ENCODE measurements at places on chromosomes 1 and 21.

GRCh38 chr1:206923009-206923960 is 1.5 kb upstream of the FCMR start:
- DNase-seq: peak; percentile 64

- DNase-seq: no peak
Measured at GRCh38 chr1:216566641-216567205, 143.5 kb upstream of the USH2A start.

- no peak for DNase-seq
Measured at GRCh38 chr21:43323244-43324005, 103.5 kb downstream of the SIK1 start.

GRCh38 chr21:46664316-46664995 is 29.0 kb downstream of the PRMT2 start:
- no peak for DNase-seq

DNA sequence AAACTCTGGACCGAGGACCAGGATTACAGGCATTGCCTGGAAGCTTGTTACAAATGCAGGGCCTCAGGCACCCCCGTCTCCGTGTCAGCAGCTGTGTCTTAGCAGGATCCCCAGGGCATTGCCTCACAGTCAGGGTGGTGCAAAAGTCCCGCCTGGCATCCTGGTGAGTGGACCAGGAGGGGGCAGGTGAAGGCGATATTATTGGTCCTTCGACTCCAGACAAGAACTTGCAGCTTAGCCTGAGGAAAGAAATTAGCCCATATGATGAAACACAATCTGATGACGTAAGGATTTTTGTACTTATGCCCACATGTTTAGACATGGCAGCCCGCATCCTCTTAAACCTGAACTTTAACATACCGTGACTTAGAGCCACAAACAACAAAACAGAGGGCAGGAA is 40.8 kb downstream of the RSPH1 start:
- DNase-seq: no peak

GRCh38 chr21:46004168-46004861 is 22.7 kb downstream of the COL6A1 start:
- DNase-seq: no peak

- no peak for DNase-seq
Measured at GRCh38 chr1:39507230-39507928, 15.9 kb downstream of the BMP8A start.

- no peak for DNase-seq
Measured at GRCh38 chr1:25197982-25198662, 34.2 kb downstream of the SYF2 start.

GRCh38 chr1:25109531-25109951 is 122.8 kb downstream of the SYF2 start:
- no peak for DNase-seq

- no peak for DNase-seq
Measured at GRCh38 chr1:200892958-200893357, 1.7 kb upstream of the INAVA start.

GRCh38 chr1:10450156-10450814 is 454 bp downstream of the CORT start:
- DNase-seq: no peak

DNA sequence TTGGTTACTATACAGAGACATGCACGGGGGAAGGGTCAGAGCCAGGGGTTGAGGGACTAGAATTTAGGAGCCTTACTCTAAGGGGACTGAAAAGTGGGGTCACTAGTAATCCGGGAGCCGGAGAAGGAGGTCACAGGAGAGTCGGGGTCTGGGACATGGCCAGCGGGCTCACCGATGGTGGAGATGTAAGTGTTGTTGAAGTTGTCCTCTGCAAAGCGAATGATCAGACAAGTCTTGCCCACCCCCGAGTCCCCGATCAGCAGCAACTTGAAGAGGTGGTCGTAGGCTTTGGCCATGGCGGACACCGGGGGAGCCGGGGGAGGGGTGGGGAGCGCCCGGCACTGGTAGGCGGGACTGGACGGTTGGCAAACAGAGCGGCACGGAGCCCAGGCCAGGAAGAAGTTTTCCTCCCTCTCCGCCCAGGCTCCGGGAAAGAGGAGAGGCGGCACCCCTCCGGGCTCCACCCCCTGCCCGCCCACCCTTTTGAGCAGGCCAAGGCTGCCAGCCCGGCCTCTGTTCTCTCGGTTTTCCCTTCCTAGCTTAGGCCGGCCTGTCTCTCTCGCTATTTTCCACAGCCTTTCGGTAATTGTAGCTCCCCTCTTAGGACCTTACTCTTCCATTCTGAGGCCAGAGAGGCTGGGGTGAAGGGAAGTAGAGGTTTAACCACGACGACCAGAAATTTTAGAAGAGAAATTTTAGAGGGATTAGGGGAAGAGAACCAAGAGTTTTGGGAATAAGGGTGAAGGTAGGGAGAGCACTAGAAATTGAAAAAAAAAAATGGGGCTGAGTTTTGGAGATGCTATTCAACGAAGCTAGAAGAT is at the start of gene RAB13:
RAB13 (minus strand) TSS at position 399 of the 821 bp plus-strand sequence; CDS start at position 296, 103 bp downstream.
- no peak for DNase-seq

- no peak for DNase-seq
Measured at GRCh38 chr1:182235952-182236650, 155.5 kb downstream of the GLUL start.

DNA sequence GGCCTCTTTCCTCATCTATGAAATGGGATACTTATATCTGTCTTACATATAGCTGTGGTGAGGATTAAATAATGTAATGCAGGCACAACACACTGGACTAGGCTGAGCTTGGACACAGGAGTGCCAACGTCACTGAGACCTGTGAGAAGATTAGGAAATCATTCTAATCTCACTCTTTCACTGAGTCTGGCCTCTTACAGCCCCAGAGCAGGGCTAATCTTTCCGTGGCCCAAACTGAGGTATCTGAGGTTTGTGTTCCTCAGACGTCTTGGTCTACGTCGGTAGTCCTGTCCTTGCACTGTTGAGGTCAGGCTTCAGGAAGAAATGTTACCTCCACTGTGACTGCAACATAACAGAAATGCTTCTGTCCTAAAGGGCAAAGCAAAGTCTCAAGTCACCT is 22.6 kb upstream of the A3GALT2 start:
- no peak for DNase-seq

DNA sequence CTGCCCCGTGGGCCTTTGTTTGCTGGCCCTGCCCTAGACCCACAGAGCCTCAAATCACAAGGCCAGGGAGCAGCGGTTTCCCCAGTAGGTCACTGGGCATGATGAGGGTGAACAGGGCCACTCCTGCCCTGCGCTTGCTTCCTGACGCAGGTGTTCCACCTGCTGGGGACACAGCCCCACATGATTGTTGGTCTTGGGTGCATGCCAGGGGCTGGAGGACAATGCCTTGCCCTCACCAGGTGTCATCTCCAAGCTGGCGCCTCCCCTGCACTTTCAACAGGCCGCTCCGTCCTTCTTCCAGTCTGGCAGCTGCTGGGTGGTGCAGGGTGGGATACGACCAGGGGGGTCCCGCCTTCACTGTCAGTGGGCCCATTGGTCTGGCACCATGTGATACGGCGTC is 24.3 kb downstream of the IL10RB start:
- no peak for DNase-seq

DNA sequence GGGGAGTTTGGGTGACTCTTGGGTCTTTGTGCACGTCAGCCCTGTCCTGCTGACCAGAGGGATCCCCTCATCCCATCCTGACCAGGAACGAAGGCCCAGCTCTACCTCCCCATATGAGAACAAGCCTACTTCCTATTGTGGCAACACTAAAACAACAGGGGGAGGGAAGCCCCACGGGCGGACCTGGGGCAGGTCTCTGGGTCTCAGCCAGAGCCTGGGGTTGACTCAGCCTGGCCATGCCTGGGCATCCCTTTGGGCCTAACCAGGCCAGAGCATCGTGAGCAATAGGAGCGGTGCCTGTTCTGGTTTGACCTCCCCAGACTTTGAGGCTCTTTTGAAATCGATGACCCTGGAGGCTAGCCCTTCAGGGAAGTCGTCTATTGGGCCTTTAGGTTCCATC is 16.8 kb downstream of the RPS6KA1 start:
- no peak for DNase-seq

DNA sequence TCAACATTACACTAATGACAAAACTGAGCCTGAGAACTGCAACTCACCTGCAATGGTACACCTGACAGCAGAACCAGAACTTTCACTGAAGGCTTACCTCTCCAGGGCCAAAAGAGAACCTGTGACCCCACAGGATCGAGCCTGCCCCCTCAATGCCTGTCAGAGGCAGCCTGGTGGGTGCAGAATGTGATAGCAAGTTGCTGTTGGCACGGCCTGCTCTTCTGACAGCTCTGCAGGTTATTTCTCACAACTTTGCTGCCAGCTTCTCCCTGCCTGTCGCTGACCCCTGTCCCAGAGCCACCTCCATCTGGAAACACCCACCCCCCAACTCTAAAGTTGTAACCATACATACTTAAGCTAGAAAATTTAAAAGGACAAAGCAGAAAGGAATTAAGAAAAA is 35.2 kb downstream of the HIVEP3 start:
- DNase-seq: no peak

DNA sequence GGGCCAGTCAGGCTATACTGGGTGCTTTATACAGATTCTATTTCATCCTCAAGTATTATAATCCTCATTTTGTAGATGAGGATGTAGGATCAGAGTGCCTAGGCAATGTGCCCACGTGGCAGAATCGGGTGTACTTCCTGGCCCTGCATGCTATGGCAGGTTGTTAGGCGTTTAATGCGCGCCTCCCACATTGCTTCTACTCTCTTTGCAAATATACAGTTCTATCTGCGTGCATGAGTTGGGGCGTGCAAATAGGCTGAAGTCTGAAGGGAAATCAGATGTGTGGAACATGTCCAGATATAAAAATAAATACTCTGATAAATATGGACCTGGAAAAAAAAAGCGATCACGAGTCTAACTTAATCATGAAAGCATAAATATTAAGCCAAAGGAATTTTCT is 194.7 kb upstream of the FMN2 start:
- DNase-seq: no peak

DNA sequence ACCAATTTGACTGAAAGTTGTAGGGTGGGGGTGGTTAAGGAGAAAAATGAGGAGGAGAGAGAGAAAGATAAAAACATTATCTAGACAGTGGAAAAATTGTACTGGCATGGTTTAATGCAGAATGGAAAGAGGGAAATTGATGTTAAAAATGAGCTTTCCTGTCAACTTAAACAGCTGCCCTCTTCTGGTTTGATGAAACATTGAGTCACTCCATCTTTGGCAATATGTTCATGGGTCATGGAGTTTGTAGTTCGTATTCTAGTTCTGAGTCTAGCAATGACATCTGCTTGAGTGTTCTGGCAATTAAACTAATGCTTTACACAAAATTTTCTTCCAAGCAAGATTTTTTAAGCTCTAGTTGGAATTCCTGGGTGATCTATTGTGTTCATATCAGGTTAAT is 9.6 kb downstream of the ZNF648 start:
- DNase-seq: no peak

- DNase-seq: no peak
Measured at GRCh38 chr1:167196166-167196565, 24.5 kb upstream of the POU2F1 start.

DNA sequence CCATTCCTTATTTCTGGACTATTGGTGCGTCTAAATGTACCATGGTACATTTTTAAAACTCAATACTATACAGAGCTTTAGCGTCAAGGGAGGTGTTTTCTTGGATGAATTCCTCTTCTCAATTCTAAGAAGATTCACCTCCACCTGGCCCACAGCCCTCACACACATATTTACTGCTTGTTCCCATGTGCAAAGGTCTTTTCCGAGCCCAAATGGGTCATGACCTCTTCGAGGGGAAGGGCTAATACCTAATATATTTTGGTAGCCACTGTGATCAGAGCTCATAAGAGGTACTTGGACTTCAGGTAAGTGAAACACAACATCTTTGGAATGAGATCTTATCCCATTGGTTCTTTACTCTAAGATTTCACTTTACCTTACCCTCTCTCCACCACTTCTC is 205.9 kb downstream of the SDCCAG8 start:
- no peak for DNase-seq

DNA sequence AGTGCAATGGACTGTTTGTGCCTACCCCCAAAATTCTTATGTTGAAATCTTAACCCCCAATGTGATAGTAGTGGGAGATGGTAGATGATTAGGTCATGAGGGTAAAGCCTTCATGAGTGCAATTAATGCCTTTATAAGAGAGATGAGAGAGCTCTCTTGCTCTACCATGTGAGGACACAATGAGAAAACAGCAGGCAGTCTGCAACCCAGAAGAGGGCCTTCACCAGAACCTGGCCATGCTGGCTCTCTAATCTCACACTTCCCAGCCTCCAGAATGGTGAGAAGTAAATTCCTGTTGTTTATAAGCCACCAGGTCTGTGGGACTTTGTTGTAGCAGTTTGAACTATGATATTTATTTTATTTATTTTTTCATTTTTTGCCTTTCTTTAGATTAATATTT is 21.0 kb downstream of the RYR2 start:
- no peak for DNase-seq

GRCh38 chr1:79760531-79760930 is 754.0 kb upstream of the ADGRL4 start:
- DNase-seq: no peak

DNA sequence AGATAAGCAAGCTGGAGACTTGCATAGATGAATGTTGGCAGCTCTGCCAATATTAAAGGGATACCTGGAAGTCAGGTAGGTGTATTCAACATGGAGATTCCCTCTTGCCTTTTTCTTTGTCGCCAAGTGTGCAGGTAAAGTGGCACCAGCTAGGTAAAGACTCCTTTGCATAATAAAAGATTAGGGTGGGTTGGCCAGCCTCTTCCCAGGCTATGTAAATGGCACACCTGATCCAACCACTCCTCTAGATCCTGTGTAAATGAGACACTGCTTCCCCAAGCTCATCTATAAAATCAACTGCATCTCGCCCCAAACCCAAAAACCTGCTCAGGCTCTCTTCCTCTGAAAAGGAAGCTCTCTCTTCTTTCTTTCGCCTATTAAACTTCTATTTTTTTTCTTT is 100.8 kb upstream of the DSCAM start:
- no peak for DNase-seq

GRCh38 chr1:104593413-104594187 is 843.9 kb downstream of the AMY1C start:
- no peak for DNase-seq

DNA sequence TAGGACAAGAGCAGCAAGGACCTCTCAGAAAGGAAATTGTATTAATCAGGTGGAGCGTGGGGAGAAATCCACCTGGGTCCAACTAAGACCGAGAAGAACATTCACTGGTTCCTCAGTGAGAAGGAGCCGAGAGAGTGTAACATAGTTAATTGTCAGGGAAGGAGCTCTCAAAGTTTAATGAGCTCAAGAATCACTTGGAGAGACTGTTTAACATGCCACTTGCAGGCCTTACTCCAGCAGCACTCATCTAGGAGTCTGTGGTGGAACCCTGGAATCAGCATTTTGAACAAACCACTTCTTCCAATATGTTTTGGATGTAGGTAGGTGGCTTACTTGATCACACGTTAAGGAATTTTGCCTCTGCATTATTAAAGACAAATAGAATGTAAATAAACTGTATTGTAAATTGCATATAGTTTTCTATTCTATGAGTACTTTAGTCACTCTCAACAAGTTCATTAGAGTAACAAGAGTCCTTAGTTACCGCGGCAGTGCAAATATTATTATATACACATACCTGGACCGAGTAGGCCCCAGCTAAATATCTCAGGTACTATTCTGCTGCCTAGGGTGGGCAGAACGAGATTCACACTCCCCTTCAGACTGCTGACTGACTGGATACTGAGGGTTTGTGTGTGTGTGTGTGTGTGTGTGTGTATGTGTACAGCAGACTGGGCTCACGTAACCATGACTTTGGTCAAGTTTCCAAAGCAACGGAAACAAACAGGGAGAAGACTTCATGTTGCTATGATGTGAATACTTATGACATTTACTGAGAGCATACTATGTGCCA is 203.2 kb upstream of the USP24 start:
- no peak for DNase-seq
